IMR-90 (cell line): ENCODE measurements at places on chromosomes 2 and 18. TPM values are rescaled to one million over a fixed set of nuclear protein-coding genes. Genes with fewer than 3 reads are reported as not detected.

Gene ABCG8
- not detected in 2 replicates for total RNA-seq

Gene RAB10
- total RNA-seq = 30.1 and 79.7 TPM in 2 replicates

Gene SCN9A
- total RNA-seq = 135 and 179 TPM in 2 replicates

Gene GPR35
- total RNA-seq = 0.28 TPM in 1 of 2 replicates, not detected in the other

Gene ACMSD
- not detected in 2 replicates for total RNA-seq

Gene FZD7
- 62.4 and 81.1 TPM in 2 replicates for total RNA-seq

Gene RBM45
- 17.9 and 18.1 TPM in 2 replicates for total RNA-seq

Gene ASXL3
- total RNA-seq = under 0.01 and 0.54 TPM in 2 replicates

Gene TMEM18
- total RNA-seq = 15.2 and 21.9 TPM in 2 replicates

Gene CLK1
- 26.2 and 43.9 TPM in 2 replicates for total RNA-seq

Gene CTLA4
- not detected in 2 replicates for total RNA-seq

Gene RIF1
- 43.9 and 53.6 TPM in 2 replicates for total RNA-seq
